T-helper 17 cell (primary cell): ENCODE measurements at places on chromosomes 6 and 20. TPM values are rescaled to one million over a fixed set of nuclear protein-coding genes. Genes with fewer than 3 reads are reported as not detected.

SNAP91 gene
- not detected for total RNA-seq

CST5 gene
- not detected for total RNA-seq

FARS2 gene
- total RNA-seq = 26.4 TPM

ATP6V1G2 gene
- 2.0 TPM for total RNA-seq

GRCh38 chr6:43996618-43997344 lies 130.5 kb downstream of the MRPL14 start:
- DNase-seq = no peak

- DNase-seq = no peak
These were observed 1.4 kb downstream of the CLIC1 start for GRCh38 chr6:31734821-31735406.

ENPP5 gene
- 0.16 TPM for total RNA-seq

DNA sequence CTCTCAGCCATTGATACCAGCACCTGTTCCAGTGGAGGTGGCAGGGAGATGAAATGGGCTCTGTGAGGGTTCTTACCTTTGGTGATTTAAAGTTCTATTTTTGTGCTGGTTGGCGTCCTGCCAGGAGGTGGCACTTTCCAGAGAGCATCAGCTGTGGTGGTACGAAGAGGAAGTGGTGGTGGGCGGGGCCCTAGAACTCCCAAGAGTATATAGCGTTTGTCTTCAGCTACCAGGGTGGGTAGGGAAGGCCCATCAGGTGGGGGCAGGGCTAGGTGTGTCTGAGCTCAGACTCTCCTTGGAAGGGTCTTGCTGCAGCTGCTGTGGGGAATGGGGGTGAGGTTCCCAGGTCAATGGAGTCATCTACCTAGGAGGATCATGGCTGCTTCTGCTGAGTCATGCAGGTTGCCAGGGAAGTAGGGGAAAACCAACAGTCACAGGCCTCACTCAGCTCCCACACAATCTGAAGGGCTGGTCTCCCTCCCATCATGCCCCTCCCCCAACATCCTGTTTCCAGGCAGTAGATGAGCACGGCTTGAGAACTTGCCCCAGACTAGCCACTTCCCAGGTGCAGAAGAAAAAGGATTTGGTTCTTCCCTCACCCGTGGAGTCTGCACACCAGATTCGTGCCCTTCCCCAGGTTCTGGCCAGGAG lies 46.6 kb downstream of the MOXD1 start:
- DNase-seq = no peak

DNA sequence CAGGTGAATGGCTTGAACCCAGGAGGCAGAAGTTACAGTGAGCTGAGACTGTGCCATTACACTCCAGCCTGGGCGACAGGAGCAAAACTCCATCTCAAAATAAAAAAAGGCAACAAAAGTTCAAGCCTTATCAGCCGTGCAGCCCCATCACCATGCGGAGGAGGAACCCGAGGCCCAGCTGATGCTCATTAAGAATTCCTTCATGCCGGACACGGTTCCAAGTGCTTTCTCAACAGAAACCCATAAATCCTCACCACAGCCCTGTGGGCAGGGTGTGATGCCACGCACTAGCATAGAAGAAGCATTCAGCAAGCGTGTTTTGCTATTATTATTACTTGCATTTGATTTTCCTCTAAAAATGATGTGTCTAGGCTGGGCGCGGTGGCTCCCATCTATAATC lies 56.3 kb downstream of the PREX1 start:
- no peak for DNase-seq
